ENCODE measurements at places on chromosomes 7 and 10.

GRCh38 chr7:100465299-100465698, 1.2 kb upstream of the SPACDR start:
- DNase-seq = no peak

GRCh38 chr10:23081221-23081750, 14.1 kb upstream of the MSRB2 start:
- DNase-seq = no peak

DNA sequence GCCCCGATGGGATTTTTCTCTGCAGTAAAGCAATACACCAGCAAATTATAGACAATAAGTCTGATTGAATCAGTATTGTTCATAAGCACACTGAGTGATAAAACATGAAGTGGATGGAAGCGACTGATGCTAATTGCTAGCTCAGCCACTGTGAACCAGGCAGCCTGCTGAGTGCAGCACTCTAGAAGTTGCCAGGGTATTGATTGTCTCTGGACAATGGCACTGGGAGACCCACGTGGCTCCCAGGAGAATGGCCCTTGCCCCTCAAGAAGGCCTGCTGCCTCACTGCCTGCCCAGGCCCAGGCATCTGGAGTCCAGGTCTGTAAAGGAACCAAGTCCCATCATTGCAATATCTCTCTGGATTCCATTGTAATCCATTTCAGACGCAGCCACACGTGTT, 80.4 kb upstream of the TCERG1L start:
- no peak for DNase-seq

DNA sequence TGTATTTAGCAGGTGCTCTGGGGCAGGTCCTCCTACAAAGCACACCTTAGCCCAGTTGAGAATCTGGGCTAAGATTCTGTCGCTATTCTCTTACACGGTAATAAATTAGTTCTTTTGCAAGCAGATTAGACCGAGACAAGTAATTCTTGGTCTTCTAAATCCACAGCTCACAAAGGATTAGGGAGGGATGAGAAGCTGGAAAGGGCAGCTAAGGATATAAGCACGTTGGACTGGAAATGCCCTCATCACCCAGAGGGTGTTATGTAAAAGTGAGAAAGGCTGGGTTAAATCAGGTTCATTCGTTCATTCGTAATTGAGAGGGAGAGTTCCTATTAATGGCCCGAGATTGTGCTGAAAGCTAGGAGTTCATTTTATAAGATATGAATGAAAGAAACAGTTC, 41.8 kb downstream of the PFKFB3 start:
- no peak for DNase-seq

DNA sequence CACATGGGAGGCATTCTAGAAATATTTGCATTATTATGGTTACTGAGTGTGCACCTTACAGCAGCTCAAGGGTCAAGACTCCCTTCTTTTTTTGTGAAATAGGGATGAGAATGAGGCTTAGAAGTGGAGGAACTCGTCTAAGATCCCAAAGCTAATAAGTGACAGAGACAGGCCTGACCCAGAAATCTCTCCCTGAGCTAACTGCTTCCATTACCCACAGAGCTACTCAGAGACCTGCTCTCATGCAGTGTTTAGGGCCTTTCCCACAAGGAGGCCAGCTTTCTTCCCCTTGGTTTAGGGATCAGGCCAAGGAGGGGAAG, 301.7 kb downstream of the RPS24 start:
- DNase-seq = no peak

DNA sequence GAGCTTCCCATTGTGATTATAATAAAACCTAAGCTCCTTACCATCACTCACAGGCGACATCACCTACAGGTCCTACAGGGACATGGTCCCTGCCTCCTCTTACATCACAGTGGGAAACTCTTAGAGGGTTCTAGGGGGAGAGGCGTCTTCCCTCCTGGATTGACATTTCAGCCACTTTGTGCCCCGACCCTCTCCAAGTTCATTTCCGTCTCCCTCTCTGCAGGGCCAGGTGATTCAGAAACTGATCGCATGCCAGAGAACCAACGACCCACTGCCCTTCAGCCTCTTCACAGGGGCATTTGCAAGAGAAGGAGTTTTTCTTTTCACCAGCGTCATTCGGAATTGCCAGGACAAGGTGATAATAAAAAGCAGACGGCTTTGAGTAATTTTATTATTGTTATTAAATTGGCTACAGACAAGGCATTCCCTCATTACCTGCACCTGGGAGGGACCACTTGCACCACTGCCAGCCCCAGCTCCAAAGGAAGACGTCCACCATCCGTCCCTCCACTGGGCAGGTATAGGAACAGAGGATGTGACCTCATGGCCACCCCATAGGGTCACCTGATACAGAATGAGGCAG, 85.8 kb upstream of the CUX1 start:
- DNase-seq = no peak

- peak; percentile 90 for DNase-seq
Measured at GRCh38 chr7:100369105-100369504, 4.2 kb upstream of the PILRA start.

DNA sequence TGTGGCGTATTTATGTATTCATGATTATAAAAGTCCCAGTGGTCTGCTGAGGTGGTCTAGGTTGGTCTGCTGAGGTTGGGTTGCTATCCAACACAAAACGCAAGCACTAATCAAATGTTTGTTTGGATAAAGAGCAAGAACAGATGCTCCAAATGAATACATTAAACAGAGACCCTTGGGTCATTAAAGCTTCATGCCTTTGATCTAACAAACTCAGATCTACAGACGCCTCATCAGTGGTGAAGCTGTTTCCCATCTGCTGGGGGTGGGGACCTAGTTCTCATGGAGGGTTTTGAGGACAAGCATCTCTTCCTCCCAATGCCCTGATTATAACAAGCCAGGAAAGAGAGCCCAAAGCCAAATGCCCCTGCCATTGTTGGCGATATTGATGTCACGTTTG, 786.7 kb downstream of the NRG3 start:
- DNase-seq = no peak

DNA sequence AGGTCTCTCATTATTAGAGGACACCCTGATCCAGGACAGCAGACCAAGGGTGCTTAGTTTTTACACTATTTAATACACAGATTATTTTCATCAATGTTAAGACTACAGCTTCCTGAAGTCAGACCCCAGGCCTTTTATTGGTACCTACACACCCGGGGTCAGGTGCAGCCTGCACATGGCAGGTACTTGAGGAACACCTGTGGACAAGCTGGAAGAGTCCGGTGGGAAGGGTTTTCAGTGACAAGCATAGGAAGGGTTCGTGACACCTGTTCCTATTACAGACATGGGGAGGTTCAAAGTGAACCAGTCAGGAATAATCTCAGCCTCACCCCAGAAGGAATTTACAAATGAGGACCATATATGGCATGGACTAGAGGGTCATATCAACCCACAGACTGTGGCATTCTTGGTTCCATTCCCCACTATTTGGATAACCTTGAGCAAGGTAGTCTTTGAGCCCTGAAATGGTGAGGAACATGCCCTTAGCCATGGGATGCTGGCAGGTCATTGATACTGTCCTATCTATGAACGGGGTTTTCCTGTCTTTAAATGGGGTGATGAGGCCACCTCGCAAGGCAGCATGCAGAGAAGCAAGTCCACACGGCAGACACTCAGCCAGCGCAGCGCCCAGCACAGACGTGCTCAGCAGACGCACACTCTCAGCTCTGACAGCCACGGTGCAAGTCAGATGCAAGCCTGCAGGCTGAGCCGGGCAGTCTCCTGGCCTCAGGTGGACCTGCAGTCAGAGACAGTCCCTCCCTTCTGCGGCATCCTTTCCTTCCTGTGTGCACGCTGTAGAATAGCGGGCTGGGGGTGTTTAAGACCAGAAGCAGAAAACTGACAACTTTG, 624.9 kb downstream of the PTPRN2 start:
- no peak for DNase-seq

GRCh38 chr10:121709675-121710073, 111.4 kb upstream of the FGFR2 start:
- no peak for DNase-seq

- no peak for DNase-seq
Measured at GRCh38 chr10:59108886-59109288, 67.6 kb upstream of the PHYHIPL start.

- no peak for DNase-seq
Measured at GRCh38 chr7:103446049-103446520, at the start of gene SLC26A5. Gene SLC26A5 (minus strand): TSS chr7:103446207. CDS start chr7:103421514, 24,693 bp downstream.

DNA sequence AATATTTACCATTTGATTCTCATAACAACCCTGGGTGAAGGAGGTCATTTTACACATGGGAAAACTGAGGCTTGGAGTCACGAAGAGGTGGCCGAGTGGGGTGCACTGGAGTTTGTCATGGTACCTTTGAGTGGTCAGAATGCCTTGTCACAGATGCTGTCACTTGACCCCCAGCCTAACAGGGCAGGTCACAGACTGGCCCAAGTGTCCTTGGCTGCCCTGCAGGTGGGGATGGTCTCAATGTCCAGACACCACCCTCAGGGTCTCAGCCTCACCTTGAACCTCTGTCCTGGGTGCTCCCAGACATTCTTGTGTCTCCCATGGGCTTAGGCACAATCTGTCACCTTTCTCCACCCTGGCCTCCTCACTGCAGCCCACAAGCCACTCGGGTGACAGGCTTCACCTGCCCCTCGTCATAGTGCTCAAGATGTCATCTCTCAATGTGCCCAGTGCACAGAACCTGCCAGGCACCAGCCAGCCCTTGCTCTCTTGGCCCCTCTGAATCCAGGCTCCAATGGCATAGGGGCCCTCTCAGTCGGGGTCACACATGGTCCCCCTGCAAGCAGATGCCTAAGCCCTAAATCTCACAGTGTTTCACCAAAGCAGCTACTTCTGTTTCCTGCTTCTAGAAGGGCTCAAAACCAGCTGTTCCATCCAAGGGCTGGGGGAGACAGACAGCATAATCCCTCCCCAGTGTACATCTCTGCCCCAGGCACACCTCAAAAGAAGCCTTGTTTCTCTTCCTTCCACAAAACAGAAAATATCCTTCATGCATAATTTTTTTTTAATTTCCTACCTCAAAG, 76.8 kb upstream of the NANOS1 start:
- no peak for DNase-seq

Data from hematopoietic multipotent progenitor cell treated with erythropoietin and hydrocortisone succinate and interleukin-3 and kit ligand, for 6 days (in vitro differentiated cells).